Left kidney (tissue), 8 donors: ENCODE measurements at places on chromosomes 3 and 15. TPM values are rescaled to one million over a fixed set of nuclear protein-coding genes. Genes with fewer than 3 reads are reported as not detected.

ZNF80 gene
- polyA plus RNA-seq = 0.15 TPM

CTXND1 gene
- polyA plus RNA-seq = 11.0 TPM

SLC24A5 gene
- 2.0 TPM for polyA plus RNA-seq

ACKR2 gene
- 2.7 TPM for polyA plus RNA-seq

CPLX3 gene
- not detected for polyA plus RNA-seq

VIPR1 gene
- polyA plus RNA-seq = 1.9 TPM

FAM81A gene
- 30.7 TPM for polyA plus RNA-seq

PTPN23 gene
- polyA plus RNA-seq = 27.2 TPM

RETNLB gene
- not detected for polyA plus RNA-seq

TM6SF1 gene
- polyA plus RNA-seq = 3.2 TPM

ZBED2 gene
- polyA plus RNA-seq = 0.27 TPM

PLA2G4E gene
- not detected for polyA plus RNA-seq

SLC12A8 gene
- polyA plus RNA-seq = 7.7 TPM

IGSF11 gene
- polyA plus RNA-seq = 5.8 TPM

POPDC2 gene
- 7.7 TPM for polyA plus RNA-seq

CYP1A1 gene
- not detected for polyA plus RNA-seq

DPPA4 gene
- polyA plus RNA-seq = 6.1 TPM

CLRN1 gene
- not detected for polyA plus RNA-seq

SENP8 gene
- 6.8 TPM for polyA plus RNA-seq

TRIM71 gene
- polyA plus RNA-seq = 10.4 TPM

SPATA12 gene
- 0.22 TPM for polyA plus RNA-seq

CLSTN2 gene
- 2.0 TPM for polyA plus RNA-seq

TMEM45A gene
- polyA plus RNA-seq = 22.1 TPM

ATP13A5 gene
- 0.22 TPM for polyA plus RNA-seq

TUSC7 gene
- not detected for polyA plus RNA-seq

POU1F1 gene
- 0.12 TPM for polyA plus RNA-seq

NEK10 gene
- 2.3 TPM for polyA plus RNA-seq

RHO gene
- 0.13 TPM for polyA plus RNA-seq

STRIT1 gene
- polyA plus RNA-seq = 1.5 TPM

CCDC33 gene
- 9.0 TPM for polyA plus RNA-seq

BCHE gene
- polyA plus RNA-seq = 11.3 TPM

CSTA gene
- 0.32 TPM for polyA plus RNA-seq

AHSG gene
- 0.62 TPM for polyA plus RNA-seq

CPN2 gene
- 0.80 TPM for polyA plus RNA-seq

SMARCC1 gene
- 139 TPM for polyA plus RNA-seq

GRAMD1C gene
- 34.7 TPM for polyA plus RNA-seq

VILL gene
- 9.9 TPM for polyA plus RNA-seq

GOLGA6D gene
- polyA plus RNA-seq = 0.57 TPM

RLBP1 gene
- polyA plus RNA-seq = not detected

CEP19 gene
- polyA plus RNA-seq = 4.9 TPM

ASB14 gene
- 1.4 TPM for polyA plus RNA-seq
